ENCODE measurements at places on chromosomes 3 and 15.

GRCh38 chr3:105944276-105944675, 75.5 kb upstream of the CBLB start:
- no peak for DNase-seq

DNA sequence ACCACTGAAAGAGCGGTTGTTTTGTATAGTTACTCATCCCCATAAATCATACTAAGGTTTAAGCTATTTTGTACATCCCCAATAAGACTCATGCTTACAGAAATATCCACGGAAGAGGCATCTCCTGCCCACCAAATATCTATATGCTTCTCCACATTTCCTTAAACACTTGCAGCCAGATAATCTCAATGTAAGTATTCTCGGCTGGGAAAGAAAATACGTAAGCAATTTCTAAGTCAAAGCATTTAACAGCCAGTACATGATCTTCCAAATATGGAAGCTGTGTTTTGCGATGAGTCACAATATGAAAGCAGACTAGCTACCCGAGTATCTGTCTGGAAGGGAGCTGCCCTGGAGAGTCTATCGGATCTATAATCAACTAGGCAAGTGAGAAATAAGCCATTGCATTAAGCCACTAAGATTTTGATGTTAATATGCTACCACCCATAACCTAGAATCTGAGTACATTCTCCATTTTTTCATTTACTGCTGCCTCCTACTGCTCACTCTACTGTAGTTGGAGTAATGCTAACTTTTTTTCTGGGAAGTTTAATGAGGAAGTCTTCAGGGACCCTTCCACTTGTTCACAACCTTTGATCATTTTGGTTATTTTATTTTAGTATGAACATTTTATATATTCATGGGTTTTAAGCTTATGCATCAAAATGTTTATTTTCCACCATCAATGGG, 26.9 kb upstream of the ZMAT3 start:
- no peak for DNase-seq

DNA sequence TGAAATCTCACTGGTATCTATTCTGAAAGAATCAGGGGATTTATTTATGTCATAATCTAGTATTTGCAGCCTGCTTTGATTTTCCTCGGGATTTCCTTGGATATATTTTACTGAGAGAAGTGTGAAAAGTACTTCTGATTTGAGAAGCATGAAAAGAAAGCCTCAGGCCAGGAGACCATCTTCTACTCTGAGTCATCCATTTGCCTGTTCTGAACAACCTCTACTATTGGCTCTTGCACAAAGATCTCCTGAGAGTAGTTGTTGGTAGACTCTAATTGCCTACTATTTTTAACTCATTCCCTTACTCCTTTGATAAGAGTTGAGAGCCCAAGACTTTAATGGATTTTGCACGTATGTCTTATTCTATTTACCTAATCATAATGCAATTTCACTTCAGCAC, 318.9 kb downstream of the BCHE start:
- no peak for DNase-seq

GRCh38 chr3:145448436-145448835, 712.5 kb downstream of the PLOD2 start:
- no peak for DNase-seq
